ENCODE measurements at places on chromosomes 16 and 17.
A peak's percentile ranks its signal among the peaks of the same experiment; 100 is the strongest.

DNA sequence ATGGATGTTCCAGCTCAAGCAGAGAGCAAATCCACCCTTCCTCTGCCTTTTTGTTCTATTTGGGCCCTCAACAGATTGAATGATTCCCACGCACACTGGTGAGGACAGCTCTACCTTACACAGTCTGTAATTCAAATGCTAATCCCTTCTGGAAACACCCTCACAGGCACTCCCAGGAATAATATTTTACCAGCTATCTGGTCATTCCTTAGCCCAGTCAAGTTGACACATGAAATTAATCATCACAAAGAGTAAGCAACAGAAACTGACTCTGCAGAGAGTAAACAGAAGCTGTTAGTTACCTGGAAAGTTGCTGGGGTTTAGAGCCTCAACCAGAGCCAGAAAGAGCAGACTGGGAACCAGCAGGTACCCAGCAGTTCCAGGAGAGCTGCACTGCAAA is 75.5 kb upstream of the MMP2 start:
- DNase-seq, result no peak

GRCh38 chr17:67055811-67056745 is 11.7 kb downstream of the CACNG1 start:
- DNase-seq, result no peak

GRCh38 chr16:66081775-66082366 is 284.6 kb upstream of the CDH5 start:
- DNase-seq, result no peak

DNA sequence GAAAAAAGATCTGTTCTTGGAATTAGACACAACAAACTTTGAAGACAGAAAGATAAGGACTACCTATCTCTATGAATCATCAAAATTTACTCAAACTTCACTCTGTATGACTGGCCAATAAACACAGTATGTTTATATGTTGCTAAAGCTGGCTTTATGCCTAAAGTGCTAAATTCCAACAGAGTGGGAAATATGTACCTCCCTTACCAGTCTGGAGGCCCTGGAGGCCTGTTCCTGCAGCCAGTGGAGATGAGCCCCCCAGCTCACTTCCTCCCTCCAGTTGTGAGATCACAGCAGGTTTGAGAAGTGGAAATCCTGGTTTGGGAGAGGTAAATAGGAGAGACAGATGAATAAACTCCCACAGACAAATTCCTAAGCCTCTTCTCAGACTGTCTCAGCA is 9.0 kb downstream of the ZNF23 start:
- no peak for DNase-seq

DNA sequence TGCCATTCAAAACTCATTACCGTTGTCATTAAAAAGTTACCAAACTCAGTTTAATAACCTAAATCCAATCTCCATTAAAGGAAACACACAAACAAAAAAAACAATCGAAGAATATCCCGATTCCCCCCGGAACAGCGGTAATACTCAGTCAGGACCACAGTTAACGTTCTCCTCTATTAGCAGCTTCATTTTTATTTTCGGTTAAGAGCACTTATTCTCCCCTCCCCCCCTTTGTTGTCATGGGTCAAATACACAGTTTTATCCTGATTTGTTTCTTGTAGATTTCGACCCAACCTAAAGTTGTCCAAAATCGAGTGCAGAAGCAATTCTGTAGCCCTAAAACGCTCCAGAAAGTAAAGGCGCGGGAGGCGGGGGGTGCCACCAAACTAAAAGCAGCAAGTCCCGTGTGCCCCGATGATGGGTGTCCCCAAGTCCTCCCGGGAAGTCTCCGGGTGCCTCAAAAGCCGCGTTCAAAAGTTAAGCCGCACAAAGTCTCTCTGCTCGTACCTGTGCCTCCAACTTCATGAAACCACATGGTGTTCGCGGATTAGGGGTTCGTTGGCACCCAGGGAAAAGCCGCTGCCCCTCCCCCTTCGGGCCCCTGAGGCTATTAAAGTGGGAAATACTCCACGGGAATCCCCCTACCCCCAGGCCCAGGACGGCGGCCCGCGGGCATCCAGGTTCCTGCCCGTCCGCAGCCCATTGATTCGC is 996 bp downstream of the SUMO2 start:
- no peak for DNase-seq

GRCh38 chr17:68288804-68289203 is 2.1 kb downstream of the SLC16A6 start:
- no peak for DNase-seq

- peak; percentile 76 for DNase-seq
Measured at GRCh38 chr17:80260069-80260535, 550 bp upstream of the RNF213 start.

DNA sequence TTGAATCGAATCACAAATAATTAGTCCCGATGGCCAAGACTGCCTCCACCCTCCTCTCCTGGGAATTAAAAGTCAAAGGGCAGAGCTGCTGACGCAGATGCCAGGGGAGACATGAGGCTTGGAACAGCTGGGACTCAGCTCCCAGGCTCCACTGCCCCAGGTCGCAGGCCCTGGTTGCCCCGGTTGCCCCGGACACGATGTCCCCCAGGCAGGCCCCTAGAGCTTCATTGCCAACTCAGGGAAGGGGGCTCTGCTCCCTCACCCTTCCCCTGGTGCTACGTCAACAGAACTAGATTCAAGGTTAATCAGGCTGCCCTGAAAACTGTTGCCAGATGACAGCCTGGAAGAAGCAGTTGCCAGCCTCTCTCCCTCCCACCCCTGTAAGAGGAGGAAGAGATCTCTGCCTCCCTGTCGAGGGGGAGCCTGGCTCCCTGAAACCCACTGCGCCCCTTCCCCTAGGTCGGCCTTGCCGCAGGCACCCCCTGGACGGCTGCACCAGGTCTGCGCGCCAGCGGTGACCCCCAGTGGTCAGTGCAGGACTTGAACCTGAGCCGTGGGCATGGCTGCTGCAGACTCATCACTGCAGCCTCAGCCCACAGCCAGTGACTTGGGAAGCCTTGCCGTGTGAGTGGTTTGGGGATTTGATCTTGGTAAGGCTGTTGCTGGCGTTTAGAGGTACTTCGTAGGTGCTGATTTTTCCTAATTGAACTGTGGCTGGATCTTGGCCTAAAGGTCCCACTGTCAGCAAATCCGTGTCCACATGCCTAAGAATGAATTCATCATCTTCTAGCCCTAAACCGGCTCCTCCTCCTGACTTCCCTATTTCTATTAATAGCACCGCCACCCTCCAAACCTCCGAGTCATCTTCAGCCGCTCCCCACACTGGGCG is 84.1 kb upstream of the TOB1 start:
- no peak for DNase-seq

DNA sequence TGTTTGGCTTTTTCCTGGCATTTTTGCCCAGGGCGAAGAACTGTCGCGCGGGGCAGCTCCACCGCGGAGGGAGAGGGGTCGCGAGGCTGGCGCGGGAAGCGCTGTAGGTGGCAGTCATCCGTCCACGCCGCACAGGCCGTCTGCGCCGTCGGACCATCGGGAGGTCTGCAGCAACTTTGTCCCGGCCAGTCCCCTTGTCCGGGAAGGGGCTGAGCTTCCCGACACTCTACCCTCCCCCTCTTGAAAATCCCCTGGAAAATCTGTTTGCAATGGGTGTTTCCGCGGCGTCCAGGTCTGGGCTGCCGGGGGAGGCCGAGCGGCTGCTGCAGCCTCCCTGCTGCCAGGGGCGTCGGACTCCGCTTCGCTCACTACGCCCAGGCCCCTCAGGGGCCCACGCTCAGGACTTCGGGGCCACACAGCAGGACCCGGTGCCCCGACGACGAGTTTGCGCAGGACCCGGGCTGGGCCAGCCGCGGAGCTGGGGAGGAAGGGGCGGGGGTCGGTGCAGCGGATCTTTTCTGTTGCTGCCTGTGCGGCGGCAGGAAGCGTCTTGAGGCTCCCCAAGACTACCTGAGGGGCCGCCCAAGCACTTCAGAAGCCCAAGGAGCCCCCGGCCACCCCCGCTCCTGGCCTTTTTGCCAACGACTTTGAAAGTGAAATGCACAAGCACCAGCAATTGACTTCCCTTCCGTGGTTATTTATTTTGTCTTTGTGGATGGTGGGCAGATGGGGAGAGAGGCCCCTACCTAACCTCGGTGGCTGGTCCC is 2.3 kb upstream of the CBX4 start:
- DNase-seq, result no peak

DNA sequence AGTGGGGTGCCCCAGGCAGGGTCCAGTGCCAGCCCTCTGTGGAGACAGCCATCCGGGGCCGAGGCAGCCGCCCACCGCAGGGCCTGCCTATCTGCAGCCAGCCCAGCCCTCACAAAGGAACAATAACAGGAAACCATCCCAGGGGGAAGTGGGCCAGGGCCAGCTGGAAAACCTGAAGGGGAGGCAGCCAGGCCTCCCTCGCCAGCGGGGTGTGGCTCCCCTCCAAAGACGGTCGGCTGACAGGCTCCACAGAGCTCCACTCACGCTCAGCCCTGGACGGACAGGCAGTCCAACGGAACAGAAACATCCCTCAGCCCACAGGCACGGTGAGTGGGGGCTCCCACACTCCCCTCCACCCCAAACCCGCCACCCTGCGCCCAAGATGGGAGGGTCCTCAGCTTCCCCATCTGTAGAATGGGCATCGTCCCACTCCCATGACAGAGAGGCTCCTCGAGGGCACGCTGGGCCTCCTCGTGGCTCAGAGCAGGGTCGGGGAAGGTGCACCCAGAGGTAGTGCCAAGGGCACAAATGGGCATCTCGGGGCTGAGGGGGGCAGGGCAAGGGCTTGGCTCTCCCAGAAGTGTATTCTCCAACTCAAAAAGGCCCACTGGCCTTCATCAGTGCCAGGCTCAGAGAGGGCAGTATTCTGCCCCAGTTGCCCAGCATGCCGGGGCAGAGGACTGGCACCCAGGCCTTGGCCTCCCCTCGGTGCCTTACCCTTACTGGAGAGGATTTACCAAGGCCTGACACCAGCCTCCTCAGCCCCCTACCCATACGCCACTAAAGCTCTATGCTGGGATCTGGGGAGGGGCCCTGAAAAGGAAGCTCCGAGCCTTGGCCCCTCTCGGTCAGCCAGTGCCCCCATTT is at the start of gene CDH5:
CDH5 (plus strand) TSS at position 259 of the 867 bp plus-strand sequence. CDS start 12,647 bp downstream, outside the sequence.
- DNase-seq, result no peak
